ENCODE measurements at places on chromosomes 4 and X.

DNA sequence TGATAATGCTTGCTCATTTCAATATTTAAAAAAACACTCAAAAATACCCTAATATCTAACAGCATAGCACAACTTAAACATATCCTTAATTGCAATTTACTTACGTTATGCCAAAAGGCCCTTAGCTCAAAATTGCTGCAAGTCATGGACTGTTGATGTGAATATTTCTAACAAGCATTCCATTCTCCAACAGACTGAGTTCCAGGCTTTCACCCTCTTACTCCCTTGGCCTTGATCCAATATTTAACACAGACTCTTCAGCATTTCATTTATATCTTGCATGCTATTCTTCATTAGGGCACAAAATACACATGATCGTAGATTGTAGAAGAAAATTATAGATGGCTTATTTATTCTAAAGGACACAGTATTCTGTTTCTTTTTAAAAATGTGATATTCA is 96.5 kb downstream of the RNF150 start:
- no peak for ATAC-seq

DNA sequence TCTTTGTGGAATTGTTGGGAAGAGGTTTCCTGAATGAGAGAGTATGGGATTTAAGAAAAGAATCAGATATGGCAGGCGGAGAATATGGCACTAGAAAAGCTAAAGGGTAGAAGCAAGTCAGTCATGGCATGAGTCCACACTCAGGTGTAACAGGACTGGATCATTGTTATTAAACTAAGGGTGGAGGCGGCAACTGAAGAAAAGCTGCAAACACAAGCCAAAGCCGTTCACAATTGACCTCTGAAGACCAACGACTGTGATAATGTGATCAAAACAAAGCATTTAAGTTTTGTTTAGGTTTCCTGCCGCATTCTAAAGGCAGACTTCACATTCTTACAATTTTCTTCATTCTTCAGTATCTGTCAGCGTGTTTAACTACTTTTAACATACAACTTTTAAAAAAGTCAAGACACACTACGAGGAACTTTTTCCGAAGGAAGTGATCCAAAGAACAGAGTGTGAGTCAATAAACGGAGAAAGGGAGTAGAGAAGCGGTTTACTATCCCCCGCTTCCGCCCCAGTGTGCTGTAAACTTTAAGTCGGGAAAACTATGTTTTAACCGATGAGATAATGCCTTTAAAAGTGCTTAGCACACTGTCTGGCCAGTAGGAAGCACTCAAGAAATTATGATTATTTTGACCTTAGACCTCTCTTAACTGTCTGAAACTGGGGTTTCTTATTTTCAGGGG is 909 bp upstream of the SLAIN2 start:
- ATAC-seq: peak; percentile 1

GRCh38 chrX:11311706-11312105 is 18.5 kb downstream of the AMELX start:
- ATAC-seq: no peak

- ATAC-seq: no peak
Measured at GRCh38 chr4:81042578-81043365, 12.3 kb downstream of the BMP3 start.

- ATAC-seq: no peak
Measured at GRCh38 chr4:53171797-53172196, 194.1 kb downstream of the SCFD2 start.

DNA sequence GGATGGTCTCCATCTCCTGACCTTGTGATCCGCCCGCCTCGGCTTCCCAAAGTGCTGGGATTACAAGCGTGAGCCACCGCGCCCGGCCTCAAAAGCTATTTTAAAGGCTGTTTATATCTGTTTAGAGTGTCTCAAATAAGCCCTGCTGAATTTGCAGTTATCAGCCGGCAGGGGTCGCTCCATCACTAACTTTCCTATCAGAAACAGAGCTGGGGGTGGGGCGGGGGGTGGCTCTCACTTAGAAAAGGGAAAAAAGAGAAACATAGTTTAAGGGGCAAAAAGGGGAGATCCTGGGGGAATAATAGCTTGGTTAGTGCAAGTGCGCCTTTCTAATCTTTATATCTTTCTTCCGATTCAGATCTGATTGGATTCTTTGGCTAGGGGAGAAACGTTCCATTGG is 450.7 kb downstream of the UBE2NL start:
- no peak for ATAC-seq

GRCh38 chr4:123661080-123661737 is 264.6 kb downstream of the SPRY1 start:
- ATAC-seq: no peak

All from activated CD4-positive, CD25-positive, alpha-beta regulatory T cell treated with anti-CD3 and anti-CD28 coated beads, Interleukin-2, amount 50 U/mL, for 24 hours (primary cell).